ENCODE measurements at places on chromosomes 4 and X.

GRCh38 chrX:128931071-128931470 is 592.2 kb downstream of the SMARCA1 start:
- DNase-seq: no peak

- no peak for DNase-seq
These were observed 165.3 kb downstream of the GLRA2 start for GRCh38 chrX:14694611-14695010.

- no peak for DNase-seq
These were observed 38.7 kb upstream of the INTS6L start for GRCh38 chrX:135481696-135482179.

- DNase-seq: no peak
These were observed 54.4 kb downstream of the PHKA1 start for GRCh38 chrX:72659723-72660122.

DNA sequence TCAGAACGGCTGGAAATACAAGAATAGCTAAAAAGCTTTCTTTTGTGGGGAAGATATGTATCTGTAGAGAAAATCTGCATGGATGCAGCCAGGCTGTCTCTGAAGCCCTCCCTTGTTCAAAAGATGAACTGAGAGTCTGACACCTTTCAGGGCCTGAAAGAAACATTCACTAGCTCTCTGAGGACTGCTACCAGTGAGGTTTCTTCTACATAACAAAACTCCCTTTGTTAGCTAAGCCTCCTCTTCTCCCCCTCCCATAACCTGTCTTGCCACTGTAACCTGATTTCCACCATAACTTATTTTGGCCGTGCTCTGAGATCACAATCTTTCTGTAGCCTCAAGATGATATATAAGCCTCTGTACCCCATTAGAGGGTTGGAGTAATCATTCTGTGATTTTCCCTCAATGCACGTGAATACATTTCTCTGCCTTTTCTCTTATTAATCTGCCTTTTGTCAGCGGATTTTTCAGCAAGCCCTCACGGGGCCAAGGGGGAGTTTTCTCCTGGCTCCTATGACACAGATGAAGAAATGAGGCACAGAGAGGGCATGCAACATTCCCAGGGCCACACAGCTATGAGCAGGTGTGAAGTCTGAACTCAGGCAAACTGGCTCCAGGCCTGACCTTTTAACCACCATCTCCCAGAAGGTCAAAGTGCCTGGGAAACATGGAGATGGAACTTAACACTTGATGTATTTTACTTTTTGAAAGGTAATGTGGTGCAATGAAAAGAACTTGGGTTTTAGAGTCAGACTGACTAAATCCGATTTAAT is 161.6 kb upstream of the PRDX4 start:
- DNase-seq: no peak

DNA sequence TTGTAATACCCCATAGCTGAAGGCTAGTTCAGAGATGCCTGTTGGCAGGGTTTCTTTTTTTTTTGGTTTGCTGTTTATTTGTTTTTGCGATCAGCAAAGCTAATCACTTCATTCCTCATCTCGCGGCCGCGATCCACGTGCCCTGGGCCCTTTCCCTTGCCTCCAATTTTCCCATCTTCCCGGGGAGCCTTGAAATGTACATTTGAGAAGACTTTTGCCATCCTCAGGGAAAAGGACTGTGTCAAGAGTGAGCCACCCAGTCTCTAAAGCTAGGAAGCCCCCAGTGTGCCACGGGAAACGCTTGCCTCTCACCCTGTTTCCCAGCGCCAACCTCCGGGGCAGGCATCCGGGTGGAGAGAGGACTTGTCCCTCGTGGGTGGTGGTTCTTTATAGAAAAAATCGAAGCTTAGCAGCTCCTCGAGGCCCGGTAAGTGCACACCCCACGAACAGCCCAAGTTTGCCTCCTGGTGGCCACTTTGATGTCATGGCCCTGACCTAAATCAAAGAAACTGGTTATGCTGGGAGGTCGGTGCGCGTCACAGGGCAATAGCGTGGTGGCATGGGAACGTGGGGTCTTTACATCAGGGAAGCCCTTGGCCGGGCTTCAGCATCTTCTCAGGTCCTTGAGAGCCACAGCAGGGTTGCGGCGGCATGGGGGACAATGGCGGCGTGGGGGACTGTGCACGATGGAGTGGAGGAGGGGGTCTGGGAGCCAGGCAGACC is 42.0 kb downstream of the MAP7D3 start:
- no peak for DNase-seq

GRCh38 chr4:127881563-127881864 is 821 bp downstream of the PLK4 start:
- no peak for DNase-seq

GRCh38 chr4:2047781-2048581 is 11.1 kb upstream of the NAT8L start:
- DNase-seq: no peak

DNA sequence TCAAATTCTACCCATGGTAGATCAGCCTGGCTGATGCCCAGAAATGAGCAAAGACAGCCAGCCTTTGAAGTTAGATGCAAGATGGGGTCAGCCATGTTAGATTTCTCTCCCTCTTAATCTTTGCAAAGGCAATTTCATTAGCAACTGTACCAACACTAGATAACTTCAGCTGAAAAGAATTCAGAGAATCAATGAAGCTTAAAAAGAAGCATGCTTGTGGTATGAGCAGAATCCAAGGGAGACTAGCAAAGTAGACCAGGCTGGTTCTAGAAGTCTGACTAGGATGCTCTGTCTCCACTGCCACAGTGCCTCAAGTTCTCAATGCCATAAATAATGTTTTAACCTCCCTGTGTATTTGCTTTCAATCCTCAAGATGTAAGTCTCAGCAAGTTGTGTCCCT is 247.3 kb downstream of the SLC7A11 start:
- no peak for DNase-seq

GRCh38 chr4:56302760-56303159 is 84.5 kb downstream of the AASDH start:
- DNase-seq: no peak

DNA sequence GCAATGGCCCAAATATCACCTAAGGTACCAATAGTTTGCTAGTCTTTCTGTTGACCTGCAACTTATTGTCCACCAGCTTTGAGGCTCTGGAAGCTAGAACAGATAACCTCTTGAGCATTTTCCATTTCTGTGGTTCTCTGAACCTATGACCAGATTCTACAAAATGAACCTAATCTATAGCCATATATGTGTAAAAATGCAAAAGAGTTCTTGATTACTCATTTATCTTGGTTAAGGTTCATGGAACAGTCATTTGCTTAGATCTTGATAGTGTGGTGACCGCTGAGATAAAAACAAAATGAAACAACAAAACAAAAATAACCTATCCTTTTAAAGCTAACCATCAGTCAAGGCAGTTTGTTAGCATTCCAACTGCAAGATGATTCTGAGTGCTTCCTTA is 9.3 kb upstream of the GATB start:
- no peak for DNase-seq

DNA sequence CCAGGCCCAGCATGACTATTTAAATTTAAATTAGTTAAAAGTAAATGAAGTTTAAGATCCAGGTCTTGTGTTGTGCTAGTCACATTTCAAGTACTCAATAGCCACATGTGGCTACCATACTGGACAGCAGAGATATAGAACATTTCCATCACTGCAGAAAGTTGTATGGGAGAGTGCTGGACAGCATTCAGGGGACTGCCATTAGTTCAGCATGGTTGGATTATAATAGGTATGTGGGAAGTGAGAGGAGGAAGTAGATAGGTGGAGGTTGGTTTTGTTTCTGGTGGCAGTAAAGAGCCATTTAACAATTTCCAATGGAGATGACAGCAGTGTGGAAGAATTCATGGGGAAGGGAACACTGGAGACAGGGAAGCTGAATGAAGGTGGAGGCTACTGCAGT is 42.1 kb downstream of the ERVMER34-1 start:
- DNase-seq: no peak

DNA sequence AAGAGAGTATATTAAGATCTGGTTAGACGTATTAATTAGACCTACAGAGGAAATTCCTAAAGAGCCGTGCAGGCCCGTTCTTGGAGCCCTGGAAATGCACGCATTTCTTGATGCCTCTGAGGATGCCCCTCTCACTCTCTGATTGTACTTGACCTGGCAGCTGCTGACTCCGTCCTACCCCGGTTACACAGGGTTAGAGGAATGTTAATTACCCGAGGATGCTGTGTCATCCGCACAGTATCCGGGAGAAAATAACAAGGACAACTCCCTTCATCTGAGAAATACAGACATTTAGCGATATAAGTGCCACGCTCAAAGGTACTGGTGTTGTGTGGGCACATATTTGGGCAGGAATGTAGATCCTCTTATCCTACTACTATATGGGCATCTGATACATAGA is 404.6 kb upstream of the FAT1 start:
- DNase-seq: no peak

DNA sequence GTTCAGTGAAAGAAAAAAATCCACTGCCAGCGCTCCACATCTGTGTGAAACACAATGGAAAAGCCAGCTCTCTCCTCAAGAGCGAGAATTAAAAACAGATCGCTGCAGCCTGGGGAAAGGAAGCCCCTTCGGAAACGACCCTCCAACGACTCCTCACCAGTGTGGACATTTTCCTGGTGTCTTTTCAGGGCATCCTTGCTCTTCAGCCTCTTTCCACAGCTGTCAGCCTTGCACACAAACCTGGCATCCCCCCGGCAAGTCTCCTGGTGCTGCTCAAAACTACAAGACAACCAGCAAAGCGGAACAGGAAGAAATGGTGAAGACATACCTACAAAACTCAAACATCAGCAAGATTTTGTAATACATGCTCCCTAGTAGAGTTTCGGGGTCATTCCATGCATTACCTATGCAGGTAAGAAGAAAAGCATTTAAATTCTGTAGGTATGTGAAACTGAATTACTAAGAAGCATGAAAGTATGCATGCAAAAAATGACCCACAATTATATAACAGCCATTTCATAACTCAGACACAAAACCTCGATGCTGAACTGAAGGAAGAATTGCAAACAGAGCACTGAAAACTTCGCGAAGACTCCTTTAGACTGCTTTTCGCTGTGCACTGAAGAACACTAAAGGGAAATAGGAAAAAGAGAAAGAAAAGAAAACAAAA is 106.1 kb downstream of the PRDM5 start:
- no peak for DNase-seq

- no peak for DNase-seq
These were observed 75.0 kb downstream of the NAA11 start for GRCh38 chr4:79250887-79251286.

- no peak for DNase-seq
These were observed 126.3 kb downstream of the AASDH start for GRCh38 chr4:56261027-56261426.

DNA sequence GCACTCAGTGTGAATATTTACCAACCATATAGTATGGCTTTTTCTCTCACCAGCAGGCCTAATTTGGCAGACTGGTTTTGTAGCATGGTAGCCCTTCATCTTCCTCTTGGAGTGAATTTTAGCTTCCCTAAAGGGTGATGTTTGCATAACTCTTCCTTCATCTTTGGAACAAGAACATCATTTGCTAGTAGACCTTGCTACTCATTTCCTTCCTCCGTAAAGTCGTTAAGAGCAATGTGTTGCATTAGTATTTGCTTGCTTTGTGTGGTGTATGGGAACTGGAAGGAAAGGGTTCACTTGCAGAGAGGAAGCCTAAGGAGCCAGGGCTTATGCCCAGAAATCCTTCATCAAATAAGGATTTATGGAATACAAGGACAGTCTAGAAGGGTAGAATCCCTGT is 50.2 kb upstream of the PGRMC2 start:
- DNase-seq: no peak

GRCh38 chr4:107265859-107266258 is 229.7 kb upstream of the DKK2 start:
- DNase-seq: no peak

DNA sequence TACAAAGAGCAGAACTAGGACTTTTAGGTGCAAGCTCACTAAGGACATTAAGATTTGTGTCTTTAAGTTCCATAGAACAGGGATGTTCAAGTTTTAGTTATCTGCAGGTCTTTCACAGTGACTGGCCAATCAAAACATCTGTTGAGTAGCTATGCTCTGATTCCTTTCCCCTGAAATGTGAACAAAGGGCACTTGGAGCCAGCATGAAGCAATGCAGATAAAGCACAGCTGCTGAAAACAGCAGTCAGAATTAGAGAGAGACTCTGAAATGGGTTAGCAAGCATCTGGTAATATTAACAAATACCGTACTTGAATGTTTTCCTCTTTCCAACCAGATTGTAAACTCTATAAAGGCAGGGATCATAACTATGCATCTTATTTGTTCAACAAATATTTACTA is 276.9 kb downstream of the RAB28 start:
- DNase-seq: no peak

DNA sequence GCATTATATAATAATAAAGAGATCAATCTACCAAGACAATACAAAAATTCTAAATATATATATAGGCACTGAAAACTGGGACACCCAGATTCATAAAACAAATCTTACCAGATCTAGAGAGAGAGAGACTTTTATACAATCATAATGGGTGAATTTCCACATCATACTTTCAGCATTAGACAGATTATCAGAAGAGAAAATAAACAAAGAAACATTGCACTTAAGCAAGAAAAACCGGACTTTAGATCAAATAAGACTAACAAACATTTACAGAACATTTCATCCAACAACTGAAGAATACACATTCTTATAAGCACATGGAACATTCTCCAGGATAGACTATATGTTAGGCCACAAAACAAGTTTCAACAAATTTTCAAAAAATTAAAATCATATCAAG is 245.1 kb downstream of the INPP4B start:
- no peak for DNase-seq

GRCh38 chr4:158102904-158103303 is 69.9 kb downstream of the GASK1B start:
- no peak for DNase-seq

DNA sequence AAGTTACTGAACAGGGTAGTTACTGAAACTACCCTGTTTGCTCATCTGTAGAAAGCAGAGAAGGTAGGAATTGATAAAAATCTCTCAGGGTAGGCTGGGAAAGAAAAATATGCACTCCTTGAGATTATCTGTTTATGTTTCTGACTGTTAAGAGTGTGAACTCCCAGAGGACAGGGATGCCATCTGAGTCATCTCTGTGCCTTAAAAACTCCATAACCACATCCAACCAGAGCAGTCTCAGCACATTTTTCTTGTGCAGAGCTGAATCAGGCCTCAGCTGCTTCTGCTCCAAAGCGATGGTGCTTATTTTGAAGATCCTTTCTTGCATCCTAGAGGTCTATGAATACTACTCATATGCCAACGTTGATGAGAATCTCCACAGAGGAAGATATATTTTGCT is 9.9 kb downstream of the CENPVL3 start:
- DNase-seq: no peak

DNA sequence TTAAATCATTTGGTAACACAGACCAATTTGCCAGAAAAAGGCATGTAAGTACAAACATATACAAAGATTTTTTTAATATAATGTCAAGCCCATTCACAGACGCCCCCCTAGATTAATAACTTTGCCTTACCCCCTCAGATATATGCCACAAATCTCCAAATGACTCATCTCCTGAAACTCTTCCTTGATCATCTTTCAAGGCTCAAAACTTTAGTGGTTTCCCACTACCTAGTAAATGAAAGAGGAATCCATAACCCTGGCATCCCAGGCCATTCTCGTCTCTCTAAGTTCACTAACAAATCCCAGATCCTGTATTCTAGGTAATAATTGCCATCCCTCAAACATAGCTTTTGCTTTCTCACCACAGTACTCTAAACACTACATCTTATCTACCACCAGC is 61.9 kb downstream of the PRSS12 start:
- no peak for DNase-seq

GRCh38 chr4:791898-792625 is 33.9 kb downstream of the CPLX1 start:
- DNase-seq: no peak
